ENCODE measurements at places on chromosomes 2 and 18. TPM values are rescaled to one million over a fixed set of nuclear protein-coding genes. Genes with fewer than 3 reads are reported as not detected.

The COL4A4 gene
- total RNA-seq, result 3.0 TPM

The ABHD3 gene
- 8.4 TPM for total RNA-seq

The POTEI gene
- total RNA-seq, result not detected

The MYO1B gene
- 30.0 TPM for total RNA-seq

The IL37 gene
- not detected for total RNA-seq

The SPP2 gene
- total RNA-seq, result not detected

The USP37 gene
- 11.7 TPM for total RNA-seq

The CIDEA gene
- total RNA-seq, result 0.24 TPM

The KRTCAP3 gene
- 1.4 TPM for total RNA-seq

The DOCK10 gene
- 26.4 TPM for total RNA-seq

The RGPD3 gene
- total RNA-seq, result not detected

The ZNF519 gene
- total RNA-seq, result 5.8 TPM

The SH3BP4 gene
- 19.2 TPM for total RNA-seq

The NEU2 gene
- not detected for total RNA-seq

The TMEFF2 gene
- 0.19 TPM for total RNA-seq

The DSC2 gene
- total RNA-seq, result 2.6 TPM

The TAF4B gene
- 3.0 TPM for total RNA-seq

The CYS1 gene
- total RNA-seq, result 3.0 TPM

The WDR33 gene
- 48.6 TPM for total RNA-seq

The GAL3ST2 gene
- total RNA-seq, result not detected

The MERTK gene
- 34.2 TPM for total RNA-seq

The LYG1 gene
- total RNA-seq, result 0.97 TPM

All from posterior vena cava (tissue), 2 donors.